ENCODE measurements at places on chromosomes 6 and 20. TPM values are rescaled to one million over a fixed set of nuclear protein-coding genes. Genes with fewer than 3 reads are reported as not detected.

ME1 gene
- 0.25 TPM for total RNA-seq

EPB41L2 gene
- 30.6 TPM for total RNA-seq

DNA sequence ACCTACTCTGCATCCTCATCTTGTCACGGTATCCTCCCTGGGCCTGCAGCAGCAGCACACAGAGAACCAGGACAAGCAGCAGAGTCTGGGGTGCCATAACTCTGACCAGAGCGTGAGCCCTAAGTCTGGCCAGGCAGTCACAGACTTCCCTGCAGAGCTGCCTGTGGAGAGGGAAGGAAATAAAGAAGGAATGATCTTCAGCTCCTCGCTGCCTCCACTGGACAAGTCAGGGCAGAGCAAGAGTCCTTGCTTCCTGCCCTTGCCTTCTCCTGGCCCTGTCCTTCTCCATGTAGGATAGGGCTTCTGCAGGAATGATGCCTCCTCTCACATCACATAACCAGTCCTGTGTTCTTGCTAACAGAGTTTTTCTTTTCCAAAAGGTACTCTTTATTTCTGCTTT is 15.9 kb upstream of the WFDC11 start:
- DNase-seq: no peak

DNA sequence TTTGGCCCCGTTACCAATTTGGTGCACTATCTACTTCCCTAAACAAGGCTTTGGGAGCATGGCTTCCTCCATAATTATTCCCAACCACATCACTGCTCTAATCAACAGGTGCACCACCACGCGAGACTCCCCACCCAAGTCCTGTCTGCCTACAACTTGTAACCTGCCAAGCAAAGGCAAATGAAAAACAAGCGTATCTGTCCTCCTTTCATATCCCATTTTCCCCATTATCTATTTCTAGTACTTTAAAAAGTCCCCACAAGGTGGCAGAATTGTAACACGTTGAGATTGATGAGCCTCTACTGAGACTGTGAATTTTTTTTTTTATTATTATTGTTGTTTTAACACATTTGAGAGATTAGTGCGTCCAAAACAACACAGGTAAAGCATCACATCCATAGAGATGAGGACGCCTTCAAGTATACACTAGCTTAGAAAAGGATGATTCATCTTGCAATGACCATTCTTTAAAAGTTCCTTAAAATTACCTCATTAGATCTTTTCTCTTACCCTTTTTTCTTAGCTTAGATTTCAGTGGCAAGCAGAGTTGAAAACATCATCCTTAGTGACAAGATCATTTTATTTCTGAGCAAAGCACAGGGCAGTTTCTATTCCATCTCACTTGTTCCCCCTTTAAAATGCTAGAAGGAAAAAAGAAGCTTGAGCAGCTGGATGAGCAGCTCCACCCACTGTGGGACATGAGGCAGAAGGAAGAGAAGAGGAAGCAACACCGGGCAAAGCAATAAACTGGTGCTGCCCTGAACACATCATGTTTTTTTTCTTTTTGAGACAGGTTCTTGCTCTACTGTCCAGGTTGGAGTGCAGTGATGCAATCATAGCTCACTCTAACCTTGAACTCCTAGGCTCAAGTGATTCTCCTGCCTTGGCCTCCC is 210.8 kb downstream of the ARHGAP18 start:
- no peak for DNase-seq

DNA sequence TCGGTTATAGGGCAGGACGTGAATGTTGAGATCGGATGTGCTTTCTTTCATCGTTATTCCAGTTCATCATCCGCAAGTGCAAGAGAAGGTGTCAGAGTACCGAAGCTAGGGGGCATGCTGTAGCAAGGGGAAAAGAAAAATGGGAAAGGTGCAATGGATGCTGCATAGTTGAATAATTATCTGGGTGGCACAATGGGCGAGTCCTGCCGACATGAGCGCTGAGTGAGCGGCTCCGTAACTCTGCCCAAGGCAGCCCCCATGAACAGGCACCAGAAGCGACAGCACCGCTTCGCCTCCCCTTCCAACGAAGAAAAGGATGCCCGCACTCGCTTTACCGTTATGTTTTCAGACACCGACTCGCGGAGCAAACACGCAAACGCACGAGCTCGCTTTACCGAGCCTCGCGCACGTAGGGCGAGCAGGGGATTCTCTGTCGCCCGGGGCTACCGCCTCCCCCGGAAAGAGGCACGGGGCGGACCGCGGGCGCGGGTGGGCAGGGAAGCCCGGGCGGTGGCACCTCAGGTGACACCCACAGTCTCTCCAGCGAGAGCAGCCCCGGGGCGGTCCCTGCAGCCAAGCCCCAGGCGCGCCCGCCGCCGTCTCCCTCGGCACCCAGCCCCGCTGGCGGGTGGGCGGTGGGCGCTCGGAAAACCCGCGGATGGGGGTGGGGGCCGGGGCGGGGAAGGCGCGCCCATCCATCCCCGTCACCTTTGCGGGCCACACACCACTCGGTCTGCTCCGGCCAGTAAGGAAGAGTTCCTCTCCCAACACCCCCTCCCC is 654 bp downstream of the WASF1 start:
- peak; percentile 77 for DNase-seq

- peak; percentile 33 for DNase-seq
These were observed 33.6 kb downstream of the TFAP2A start for GRCh38 chr6:10381133-10381829.

SPATS1 gene
- total RNA-seq: not detected

DNA sequence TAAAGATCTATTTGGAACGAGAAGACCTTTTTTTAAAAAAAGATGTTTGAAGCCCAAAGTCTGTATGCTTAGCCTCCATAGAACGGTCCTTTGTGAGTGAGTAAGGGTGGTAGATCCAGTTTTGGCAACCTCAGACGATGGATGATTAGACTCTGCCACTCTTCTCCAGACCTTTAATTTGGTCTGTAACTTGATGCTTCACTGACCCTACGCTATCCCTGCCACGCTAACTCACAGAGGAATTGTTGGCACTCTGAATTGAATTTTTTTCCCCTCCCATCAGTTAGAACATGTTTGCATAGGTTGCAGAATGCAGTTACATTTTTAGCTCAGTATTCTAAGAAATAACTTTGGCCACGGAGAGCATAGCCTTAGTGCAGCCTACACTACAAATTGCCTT is 15.8 kb upstream of the DEK start:
- DNase-seq: no peak

LCA5 gene
- total RNA-seq: 0.07 TPM

GRCh38 chr6:107550241-107550840 is 60.4 kb downstream of the SOBP start:
- DNase-seq: no peak

FKBP1C gene
- total RNA-seq: 1.5 TPM

PERP gene
- total RNA-seq: 3.7 TPM

CPNE5 gene
- 1.2 TPM for total RNA-seq

GRCh38 chr6:118776607-118777549 is 117.1 kb upstream of the ASF1A start:
- DNase-seq: peak; percentile 88

- no peak for DNase-seq
These were observed 172.8 kb upstream of the ARG1 start for GRCh38 chr6:131400054-131400778.

GRCh38 chr20:9609887-9610502 is 95.6 kb downstream of the LAMP5 start:
- peak; percentile 72 for DNase-seq

- peak; percentile 51 for DNase-seq
These were observed at the start of gene RCAN2 for GRCh38 chr6:46491201-46491627. TSS of gene RCAN2 (minus strand) at chr6:46491449.

- DNase-seq: peak; percentile 82
These were observed 93.1 kb downstream of the PRND start for GRCh38 chr20:4814696-4815252.

KIF6 gene
- total RNA-seq: 0.14 TPM

AKAP12 gene
- 4.0 TPM for total RNA-seq

GRCh38 chr6:5984150-5985089 is 22.3 kb downstream of the NRN1 start:
- no peak for DNase-seq

DNA sequence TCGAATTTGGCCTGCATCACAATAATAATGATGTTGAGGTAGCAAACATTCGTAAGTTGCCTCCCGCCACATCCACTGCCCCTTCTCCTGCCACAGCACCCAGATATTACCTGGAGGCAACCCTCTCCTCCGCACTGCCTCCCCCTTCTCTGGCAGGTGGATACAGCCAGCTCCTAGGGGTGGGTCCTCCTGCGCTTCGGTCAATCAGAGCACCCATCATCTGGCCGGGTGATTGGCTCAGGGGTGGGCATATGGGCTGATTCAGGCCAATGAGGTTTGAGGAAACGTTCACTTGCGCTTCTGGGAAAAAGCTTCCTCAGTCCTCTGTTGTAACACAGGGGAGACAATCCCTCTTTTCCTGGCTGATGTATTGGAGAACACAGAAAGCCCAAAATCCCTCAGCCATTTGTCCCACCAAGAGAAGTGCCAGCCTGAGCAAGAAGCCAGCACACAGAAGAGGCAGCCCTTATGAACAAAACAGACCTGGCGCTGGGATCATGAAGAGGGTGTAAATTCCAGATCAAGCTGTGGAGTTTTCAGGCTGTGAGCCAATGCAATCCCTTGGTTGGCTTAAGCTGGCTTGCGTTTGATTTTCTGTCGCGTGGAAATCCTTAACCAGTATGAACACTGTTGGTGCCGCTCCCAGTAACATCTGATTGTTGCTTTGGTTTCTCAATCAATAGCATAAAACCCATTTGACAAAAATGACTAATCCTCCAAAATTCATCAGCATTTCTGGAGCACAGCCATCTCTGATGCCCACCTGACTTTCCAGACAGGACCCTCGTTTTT is 82.2 kb downstream of the PRDM1 start:
- no peak for DNase-seq

GRCh38 chr6:154960854-154961530 is 34.1 kb upstream of the TIAM2 start:
- DNase-seq: no peak

- peak; percentile 57 for DNase-seq
These were observed 97.4 kb upstream of the RNF24 start for GRCh38 chr20:4112481-4113421.

DLL1 gene
- 2.4 TPM for total RNA-seq

DNA sequence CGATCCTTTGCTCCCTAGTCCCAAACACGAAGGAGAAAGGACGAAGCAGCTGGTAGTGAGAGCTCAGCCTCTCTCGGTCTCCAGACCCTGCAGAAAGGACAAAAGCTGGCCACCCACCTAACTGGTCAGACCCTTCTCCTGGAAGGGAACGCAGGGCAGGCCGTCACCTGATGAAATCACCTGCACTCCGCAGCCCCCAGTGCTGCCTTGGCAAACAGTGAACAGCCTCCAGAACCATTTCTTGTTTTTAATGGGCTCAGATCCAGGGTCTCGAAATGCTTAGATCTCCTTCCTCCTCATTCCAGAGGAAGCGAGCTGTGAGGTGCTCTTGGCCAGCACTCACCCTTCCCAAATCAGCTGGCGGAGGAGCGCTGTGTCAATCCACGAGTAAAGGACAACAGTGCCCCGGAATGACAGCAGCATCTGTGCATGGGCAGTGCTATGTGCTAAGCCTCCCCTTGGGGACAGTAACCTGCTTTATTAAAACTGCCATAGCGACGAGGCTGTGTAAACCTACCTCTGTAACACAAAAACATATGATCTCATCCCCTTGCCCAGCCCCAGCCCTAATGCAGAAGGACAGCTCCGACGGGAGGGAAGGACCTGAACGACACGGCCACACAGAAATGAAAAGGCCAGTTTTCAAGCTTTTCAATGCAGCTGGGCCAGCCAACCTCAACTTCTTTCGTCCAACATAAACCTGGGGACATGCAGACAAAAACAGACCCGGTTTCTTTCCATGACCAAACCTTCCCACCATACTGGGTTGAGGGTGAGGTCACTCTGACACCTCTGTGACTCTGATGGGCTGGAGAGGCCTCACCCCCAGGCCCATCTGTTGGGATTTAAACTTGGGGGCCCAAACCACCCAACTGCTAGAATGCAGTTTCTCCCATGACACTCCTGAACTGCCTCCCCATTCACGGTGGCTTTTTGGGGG is 43.3 kb downstream of the SULF2 start:
- DNase-seq: no peak

DNA sequence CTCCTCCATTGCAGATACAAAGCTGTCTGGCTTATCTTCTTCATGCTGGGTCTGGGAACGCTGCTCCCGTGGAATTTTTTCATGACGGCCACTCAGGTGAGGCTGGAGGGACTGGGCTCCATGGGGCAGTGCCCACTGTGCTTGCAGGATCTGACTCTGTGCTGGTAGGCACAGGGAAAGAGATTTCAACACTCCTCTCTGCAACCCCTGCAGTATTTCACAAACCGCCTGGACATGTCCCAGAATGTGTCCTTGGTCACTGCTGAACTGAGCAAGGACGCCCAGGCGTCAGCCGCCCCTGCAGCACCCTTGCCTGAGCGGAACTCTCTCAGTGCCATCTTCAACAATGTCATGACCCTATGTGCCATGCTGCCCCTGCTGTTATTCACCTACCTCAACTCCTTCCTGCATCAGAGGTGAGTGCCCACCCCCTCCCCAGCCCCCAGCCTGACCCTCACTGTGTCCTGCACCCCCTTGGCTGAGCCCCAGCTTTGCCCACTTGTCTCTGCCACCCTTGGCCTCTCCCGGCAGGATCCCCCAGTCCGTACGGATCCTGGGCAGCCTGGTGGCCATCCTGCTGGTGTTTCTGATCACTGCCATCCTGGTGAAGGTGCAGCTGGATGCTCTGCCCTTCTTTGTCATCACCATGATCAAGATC is 6.1 kb downstream of the SLC29A1 start:
- DNase-seq: no peak

GRCh38 chr6:45880159-45880558 is 135.5 kb downstream of the CLIC5 start:
- no peak for DNase-seq

DNA sequence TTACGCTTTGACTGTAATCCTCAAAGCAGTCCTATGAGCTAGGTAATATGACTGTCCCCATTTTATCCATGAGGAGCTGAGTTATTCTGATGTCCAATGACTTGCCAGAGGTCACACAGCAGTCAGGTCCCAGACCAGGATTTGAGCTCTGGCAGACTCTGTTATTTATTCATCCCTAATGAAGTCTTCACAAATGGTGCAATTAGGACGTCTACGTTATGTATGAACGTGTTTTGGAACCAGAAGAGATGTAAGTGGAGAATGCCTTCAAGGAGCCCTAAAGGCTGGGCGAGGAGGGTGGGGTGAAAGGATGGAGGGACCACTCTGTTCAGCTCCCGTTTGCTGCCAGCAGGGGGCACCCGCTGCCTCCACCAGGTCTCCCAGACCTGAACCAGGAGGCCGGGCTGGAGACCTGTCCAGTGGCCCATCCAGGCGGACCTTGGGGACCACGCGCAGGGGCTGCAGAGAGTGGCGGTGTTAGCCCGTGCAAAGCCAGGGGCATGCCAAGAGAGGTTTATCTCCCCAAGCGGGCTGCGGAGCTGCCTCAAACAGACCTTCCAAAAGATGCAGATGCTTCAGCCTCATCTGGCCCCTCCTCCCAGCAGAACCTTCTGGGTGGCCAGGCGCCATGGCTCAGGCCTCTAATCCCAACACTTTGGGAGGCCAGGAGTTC is 15.2 kb upstream of the ZNF335 start:
- DNase-seq: peak; percentile 89

Measured in activated CD8-positive, alpha-beta T cell treated with anti-CD3 and anti-CD28 coated beads for 36 hours (primary cell).